Activated naive CD4-positive, alpha-beta T cell treated with anti-CD3 and anti-CD28 coated beads, Interleukin-2, amount 10 ng/mL, durations not matched to agents 7 days and 5 days (primary cell): ENCODE measurements at places on chromosomes 1 and 21.
A peak's percentile ranks its signal among the peaks of the same experiment; 100 is the strongest.

DNA sequence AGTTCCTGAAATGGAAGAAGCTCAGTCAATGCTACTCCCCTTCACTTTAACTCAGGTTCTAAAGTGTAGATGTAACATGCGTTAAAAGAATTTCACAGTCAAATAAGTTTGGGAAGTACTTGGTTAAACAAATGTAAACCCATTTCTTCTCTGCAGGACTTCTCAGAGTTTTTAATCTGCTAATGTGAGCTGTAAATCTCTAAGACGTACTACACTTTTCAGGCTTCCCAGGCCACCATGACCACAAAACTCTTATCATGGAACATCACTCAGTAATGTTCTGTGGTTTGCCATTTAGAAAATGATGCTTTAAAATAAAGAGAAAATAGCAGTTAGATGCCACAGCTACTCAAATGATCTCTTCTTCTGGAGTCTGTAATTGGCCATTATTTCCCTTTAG, 104.3 kb downstream of the HHIPL2 start:
- no peak for DNase-seq

DNA sequence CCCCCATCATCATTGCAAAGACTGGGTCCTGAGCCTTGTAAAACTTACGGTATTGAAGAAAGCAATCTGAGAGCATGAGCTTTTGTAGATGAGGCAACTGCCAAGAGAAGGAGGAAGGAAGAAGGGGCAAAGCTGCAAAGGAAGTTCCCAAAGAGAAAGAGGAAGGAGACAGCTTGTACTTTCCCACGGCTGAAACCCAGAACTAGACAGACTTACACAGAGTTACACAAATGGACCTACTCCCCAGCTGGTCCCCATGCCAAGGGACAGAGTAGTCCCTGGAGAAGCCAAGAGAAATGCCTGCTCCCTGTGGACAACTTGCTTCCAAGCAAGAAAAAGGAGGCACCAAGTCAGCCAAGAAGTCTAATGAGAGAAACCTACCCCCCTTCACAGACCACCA, 22.6 kb downstream of the SLC5A9 start:
- DNase-seq, result no peak

DNA sequence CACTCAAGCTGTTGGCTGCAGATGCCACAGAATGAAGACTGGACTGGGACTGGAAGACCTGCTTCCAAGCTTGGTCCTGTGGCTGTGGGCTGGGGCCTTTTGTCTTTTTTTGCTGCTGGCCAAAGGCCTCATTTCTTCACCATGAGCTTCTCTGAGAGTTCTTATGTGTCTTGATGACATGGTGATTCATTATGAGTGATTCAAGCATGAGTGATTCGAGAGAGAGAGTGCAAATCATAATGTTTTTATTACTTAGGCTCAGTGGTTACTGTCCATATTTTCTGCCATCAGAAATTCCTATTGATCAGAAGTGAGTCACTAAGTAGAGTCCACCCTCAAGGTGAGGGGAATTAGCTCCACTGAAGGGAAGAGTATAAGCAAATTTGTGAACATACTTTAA, 94.0 kb downstream of the PCP4 start:
- no peak for DNase-seq

- DNase-seq, result peak; percentile 24
These were observed 82.2 kb upstream of the C1orf105 start for GRCh38 chr1:172338295-172338735.

DNA sequence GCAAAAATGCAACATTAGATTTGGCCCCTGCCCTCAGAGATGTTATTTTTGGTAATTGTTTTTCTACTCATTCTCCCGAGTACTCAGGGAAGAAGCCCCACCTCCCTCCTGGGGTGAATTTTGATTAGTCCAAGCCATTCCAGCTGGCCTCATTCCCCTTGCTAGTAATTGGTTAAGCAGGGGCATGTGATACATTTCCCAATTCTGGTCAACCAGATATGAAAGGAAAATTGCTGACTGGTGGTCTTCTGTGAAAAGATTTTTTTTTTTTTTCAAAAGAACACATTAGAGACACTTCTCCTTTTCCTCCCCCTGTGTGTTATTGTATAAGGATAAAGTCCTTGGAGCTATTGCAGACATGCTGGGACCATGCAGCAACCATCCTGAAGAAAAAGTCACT, 71.1 kb upstream of the AKT3 start:
- DNase-seq, result no peak

GRCh38 chr1:30467101-30467500, 256.3 kb downstream of the MATN1 start:
- no peak for DNase-seq

GRCh38 chr1:8193840-8194406, 124.0 kb upstream of the SLC45A1 start:
- DNase-seq, result no peak

DNA sequence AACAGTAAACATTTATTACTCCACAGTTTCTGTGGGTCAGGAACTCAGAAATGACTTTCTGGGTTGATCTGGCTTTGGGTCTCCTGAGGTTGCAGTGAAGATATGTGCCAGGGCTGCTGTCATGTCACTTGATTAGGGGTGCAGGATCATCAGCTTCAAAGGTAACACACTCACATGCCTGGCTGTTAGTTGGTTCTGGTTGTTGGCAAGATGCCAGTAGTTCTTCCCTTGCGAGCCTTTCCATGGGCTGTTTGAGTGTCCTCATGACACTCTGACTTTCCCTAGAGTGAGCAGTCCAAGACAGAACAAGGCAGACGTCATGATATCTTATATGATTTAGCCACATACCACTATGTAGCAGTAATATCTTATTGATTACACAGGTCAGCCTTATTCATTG, 1.8 kb downstream of the SWT1 start:
- no peak for DNase-seq

DNA sequence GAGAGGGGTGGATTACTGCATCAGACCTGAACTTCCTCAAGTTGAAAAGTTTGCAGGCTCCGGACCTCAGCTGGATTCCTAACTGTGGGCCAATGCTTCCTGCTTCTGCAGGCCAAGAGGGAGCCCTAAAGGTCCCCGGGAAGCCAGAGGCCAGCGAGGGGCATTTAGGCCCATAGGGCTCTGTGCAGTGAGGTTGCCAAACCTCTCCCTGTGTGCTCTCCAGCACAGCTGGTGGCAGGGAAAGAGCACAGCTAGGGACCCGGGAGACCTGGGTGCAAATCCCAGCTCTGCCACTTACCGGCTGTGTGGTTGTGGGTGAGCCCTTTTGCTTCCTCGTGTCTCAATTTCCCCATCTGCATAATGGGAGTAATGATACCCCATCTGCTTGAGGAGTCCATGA, 100.5 kb downstream of the PAX7 start:
- DNase-seq, result no peak

GRCh38 chr1:2376931-2377672, 14.3 kb downstream of the MORN1 start:
- no peak for DNase-seq

DNA sequence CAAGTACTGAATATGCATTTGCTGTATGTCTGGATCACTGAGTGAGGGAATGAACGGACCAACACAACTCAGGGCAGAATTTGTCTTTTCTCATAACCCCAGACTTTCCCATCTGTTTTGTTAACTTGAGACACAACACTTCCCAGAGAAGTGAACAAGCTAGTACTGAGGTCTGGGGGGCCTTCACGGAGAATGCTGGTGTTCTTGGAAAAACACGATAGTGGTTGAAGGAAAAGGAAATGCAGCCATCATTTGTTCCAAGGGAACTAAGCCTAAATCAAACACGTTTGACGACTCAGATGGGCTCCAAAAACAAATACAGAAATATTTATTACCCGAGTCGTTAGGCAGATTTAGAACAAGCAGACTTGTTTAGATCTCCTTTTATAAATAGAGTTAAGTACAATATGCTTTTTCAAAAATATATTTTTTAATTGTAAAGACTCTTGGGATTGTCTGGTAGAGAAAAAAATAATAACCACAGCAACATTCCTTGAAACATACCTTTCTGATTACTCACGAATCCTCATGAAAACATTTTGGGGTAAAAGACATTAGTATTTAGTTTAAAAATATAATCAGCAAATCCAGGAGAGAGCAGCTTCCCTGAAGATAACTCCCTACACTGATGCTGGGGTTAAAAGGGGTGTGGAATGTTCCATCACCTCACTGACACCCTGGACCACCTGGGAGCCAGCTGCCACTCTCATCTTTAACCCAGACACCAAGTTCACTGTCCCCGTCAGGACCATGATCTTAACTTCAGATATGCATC, 427.7 kb upstream of the RUNX1 start:
- DNase-seq, result no peak

GRCh38 chr1:113947388-113948107, 18.4 kb downstream of the HIPK1 start:
- no peak for DNase-seq

GRCh38 chr1:14138135-14138506, 438.1 kb downstream of the PRDM2 start:
- no peak for DNase-seq

DNA sequence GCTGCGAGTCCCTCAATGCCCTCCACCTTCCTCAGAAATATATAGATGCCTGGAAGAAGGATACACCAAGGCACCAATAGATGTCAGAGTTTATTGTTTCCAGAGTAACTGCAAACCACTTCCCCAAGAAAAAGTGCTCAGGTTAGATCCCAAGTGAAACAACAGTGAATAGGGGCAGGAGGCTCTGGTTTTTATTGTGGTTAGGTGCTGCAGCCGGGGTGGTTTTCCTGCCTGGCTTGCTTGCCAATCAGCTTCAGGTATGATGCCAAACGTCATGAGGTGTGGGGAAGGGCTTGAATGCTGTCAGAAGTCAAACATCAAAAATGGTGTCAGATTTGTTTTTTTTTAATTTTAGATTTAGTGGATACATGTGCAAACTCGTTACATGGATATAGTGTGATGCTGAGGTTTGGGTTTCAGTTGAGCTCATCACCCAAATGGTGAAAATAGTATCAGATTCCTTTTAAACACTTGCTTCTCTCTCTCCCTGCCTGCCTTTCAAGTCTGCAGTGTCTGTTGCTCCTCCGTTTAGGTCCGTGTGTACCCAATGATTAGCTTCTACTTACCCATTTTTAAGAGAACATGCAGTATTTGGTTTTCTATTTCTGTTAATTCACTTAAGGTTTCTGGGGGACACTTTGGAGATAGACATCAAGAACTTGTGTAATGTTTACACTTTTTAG, 1317.0 kb downstream of the MRPL39 start:
- peak; percentile 79 for DNase-seq

GRCh38 chr1:199698222-199698621, 329.3 kb upstream of the NR5A2 start:
- DNase-seq, result no peak

GRCh38 chr21:27129215-27129614, 162.3 kb upstream of the ADAMTS5 start:
- DNase-seq, result no peak

DNA sequence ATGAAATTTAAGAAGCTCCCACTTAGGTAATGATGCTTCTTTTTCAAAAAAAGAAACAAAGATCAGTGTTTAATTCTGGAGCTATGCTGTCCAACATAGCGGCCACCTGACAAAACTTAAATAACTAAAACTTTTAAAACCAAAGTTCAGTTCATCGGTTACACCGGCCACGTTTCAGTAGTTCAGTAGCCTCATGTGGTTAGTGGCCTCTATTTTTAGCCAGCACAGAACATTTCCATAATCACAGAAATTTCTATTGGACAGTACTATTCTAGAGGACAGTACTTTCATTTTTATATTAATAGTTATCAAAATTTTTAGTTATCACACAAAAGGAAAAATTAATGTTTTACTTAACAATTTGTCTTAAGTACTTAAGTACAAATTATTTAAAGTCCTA, 141.0 kb downstream of the USP25 start:
- no peak for DNase-seq

DNA sequence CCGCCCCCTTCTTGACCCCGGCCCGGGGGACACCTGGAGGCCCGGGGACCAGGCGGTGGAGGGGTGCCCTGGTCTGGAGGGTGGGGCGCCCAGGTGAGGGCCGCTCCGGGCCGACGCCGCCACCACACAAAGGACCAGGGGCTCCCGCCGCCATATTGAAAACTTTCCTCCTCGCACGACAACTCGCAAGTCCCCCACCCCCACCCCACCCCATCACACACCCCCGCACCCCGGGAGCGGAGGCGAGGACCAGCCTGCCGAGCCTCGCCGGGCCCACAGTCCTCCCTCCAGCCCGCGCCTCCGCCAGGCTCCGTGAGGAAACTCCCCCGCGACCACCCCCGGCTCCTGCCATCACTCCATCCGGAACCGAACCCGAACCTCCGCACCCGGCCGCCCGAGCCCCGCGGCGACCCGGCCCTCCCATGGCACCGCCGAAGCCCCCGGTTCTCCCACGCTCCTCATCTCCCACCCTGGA, 733 bp downstream of the KDM5B start:
- DNase-seq, result no peak

GRCh38 chr1:194289569-194290266, 1103.3 kb upstream of the B3GALT2 start:
- peak; percentile 52 for DNase-seq

DNA sequence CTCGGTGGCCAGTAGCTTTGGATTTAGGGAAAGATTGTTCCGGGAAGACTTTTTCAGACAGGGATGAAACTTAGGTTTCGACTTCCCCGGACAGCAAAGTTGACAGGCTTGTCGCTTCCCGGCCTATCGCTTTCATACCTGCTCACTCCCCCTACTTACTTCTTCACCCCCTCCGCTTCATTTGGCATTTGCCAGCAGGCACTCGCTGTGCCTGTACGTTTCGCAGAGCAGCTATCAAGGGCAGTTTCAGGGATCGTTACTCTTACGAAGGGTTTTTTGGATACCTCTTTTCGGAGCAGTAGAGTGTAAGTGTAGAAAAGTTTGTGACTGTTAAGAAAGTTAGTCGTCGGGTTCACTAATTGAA, 393 bp downstream of the BLZF1 start:
- DNase-seq, result peak; percentile 58

- no peak for DNase-seq
These were observed 48.9 kb upstream of the CAPZB start for GRCh38 chr1:19534281-19534680.

DNA sequence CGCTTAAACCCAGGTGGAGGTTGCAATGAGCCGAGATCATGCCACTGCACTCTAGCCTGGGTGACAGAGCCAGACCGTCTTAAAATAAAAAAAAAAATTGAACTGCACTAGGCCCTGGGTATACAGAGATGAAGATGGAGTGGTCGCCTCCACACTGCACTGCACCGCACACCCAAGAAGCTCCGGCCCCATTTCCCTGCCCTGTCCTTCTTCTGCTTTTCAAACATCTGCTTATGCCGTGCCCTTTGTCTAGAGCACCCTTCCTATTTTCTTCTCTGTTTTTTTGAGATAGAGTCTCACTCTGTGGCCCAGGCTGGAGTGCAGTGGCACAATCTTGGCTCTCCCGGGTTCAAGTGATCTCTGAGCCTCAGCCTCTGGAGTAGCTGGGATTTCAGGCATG, 17.4 kb downstream of the IQGAP3 start:
- no peak for DNase-seq

GRCh38 chr1:26102119-26102518, 9.5 kb upstream of the PDIK1L start:
- DNase-seq, result no peak

GRCh38 chr1:13617773-13618172, 34.1 kb downstream of the PDPN start:
- no peak for DNase-seq
